ENCODE measurements at places on chromosomes 3 and 15.

- no peak for DNase-seq
These were observed 59.4 kb downstream of the LDHAL6B start for GRCh38 chr15:59266028-59266427.

GRCh38 chr15:82952158-82953081, at the start of gene HOMER2:
Gene HOMER2 (minus strand): TSS chr15:82952720. CDS start chr15:82952535, 185 bp downstream.
- no peak for DNase-seq

- no peak for DNase-seq
These were observed 187.7 kb upstream of the CHRNA7 start for GRCh38 chr15:31842532-31843195.

- no peak for DNase-seq
These were observed 9.8 kb upstream of the OR5K4 start for GRCh38 chr3:98343647-98344507.

GRCh38 chr3:15578289-15578867, 23.0 kb downstream of the HACL1 start:
- no peak for DNase-seq

- no peak for DNase-seq
These were observed 25.3 kb downstream of the MEF2A start for GRCh38 chr15:99590913-99591646.

DNA sequence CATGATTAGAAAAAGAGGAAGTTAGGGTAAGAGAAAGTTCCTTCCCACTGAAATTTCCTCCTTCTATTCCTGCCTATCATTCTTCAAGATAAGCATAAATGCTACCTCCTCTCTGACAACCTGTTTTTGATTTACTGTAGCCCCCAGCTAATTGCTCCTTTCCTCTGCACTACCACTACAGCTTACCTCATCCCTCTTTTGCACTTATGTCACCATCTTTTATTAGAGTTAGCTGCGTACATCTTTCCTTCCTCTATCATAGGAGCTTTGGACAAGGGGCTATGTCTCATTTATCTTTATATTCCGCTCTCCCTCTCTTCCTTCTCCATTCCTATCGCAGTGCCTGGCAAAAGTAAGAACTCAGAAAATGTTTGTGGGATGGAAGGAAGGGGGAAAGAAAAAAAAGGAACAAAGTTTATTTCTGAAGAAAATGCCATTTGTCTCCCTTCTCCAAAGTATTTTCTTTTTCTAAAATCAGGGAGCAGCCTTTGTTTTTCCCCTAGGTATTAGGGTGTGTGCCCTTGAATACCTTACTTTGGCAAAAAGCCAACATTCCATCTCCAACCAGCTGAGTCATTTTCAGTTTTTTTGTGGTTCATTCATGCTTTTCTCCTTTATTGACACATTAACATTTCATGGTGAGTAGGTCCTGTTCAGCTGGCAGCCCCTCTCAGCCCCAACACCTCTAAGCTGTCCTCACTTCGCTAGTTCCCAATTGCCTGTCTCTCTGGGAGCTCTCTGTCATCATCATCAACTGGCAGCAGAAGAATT, 87.6 kb upstream of the SOX2 start:
- DNase-seq: no peak

GRCh38 chr15:89378296-89379151, 43.9 kb upstream of the POLG start:
- DNase-seq: no peak

GRCh38 chr15:49887659-49888322, 231.2 kb downstream of the ATP8B4 start:
- DNase-seq: no peak

DNA sequence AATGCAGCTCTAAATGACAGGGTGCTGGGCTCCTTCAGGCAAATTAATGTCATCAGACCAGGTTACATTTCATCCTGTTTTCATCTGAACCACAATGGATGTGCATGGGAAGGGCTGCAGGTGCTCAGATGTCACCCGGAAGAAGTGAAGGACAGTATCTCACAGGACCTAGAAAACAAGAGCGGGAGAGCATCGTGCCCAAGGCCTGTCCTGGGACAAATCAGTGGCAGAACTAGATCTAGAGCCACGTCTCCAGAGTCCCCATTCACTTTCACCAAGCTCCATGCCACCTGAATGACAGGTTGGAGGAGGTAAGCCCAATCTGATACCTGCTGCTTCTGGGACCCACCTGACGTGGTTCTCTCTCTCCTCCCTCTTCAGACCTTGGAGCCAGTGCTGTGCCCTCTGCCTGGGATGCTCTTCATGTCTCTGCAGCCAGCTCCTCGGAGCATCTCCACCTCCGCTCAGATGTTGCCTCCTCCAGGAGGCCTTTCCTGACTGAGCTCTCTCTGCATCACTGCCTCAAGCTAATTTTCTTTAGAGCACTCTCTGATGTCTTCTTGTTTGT, 77.3 kb downstream of the CPN2 start:
- DNase-seq: no peak

DNA sequence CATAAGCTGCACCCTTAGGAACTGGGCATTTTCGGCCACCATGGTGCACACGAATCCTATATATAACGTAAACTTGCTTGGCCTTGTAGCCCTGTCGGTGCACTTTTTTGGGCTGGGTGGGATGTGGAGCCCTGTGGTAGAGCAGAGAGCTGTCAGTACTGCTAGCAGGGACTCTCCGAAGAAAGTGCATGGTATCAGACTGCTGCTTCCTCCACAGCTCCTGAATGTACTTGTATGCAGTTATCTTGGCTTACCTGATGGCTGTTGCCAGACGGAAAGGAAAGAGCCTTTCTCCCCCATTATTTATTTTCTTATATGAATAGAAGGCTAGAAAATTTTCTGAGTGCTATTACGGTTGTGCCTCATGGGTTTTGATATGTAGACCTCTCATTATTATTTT, 8.4 kb downstream of the GALK2 start:
- DNase-seq: no peak

- no peak for DNase-seq
These were observed 55.7 kb downstream of the CACNA1D start for GRCh38 chr3:53550005-53550620.

- DNase-seq: no peak
These were observed 277.3 kb upstream of the NR2F2 start for GRCh38 chr15:96053031-96053780.

- no peak for DNase-seq
These were observed 359.5 kb upstream of the TMCO5A start for GRCh38 chr15:37574985-37575384.

DNA sequence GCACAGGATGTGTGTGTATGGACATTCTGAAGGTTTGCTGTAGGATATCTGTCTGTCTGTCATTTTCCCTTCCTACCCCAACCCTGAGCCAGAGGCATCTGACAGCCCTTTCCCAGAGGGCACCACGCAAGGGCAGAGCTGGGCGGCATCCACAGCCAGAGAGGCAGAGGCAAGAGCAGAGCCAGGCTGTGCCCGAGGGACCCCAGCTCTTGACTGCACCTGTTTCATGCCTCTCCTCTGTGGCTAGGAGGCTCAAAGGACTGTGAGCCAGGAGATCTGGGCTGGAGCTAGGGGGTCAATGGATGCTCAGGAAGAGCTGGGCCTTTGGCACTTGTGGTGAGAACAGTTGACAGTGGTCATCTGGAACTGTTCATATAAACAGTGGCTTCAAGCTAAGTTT, 4.8 kb upstream of the APEH start:
- DNase-seq: no peak

GRCh38 chr15:59398220-59398619, 25.5 kb upstream of the MYO1E start:
- no peak for DNase-seq

DNA sequence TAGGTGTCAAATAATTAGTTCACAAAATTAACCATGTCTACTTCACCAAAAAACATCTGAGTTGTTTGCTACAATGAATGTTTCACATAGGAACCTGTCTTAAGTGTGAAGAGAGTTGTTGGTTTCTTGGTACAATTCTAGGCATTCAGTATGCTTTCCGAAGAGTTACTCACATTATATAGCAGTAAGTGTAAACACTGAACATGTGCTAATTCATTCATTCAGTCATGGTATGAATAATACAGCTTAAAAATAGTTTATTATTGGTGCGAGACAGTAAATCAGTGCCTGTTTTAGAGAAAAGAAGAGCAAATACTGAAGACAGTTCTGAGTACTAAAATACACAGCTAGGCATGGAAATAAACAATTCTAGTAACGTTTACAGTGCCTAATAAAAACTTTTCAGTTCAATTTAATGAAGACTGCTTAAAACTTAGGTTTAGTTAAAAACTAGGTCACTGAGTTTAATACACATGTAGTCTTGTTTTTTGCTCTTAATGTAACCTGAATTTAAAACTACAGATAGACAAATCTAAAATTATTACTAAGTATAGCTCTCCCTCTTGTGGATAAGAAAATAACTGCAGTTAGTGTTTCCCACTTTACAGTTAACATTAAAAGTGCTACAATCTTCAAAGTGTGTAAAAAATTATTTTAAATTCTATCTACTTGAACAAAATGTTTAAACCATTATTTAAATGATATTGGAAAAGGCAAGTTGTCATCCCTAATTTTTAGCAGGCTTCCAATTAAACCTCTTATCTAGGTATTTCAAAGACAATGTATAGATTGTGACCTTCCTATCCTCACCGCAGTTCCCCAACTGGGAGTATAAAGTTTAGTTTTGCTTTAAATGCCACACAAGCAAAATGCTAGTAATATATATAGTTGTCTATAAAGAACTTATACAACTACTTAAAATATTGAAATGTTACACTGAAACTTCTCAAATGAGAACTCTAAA, 20.1 kb upstream of the ZCWPW2 start:
- DNase-seq: no peak

GRCh38 chr15:35697549-35698299, 151.8 kb upstream of the DPH6 start:
- no peak for DNase-seq

GRCh38 chr15:63296195-63296594, 18.8 kb downstream of the APH1B start:
- no peak for DNase-seq
